ENCODE measurements at places on chromosomes 16 and 17. TPM values are rescaled to one million over a fixed set of nuclear protein-coding genes. Genes with fewer than 3 reads are reported as not detected.

Gene STH
- not detected for total RNA-seq

Gene EFCAB5
- not detected for total RNA-seq

Gene ALDH3A2
- 128 TPM for total RNA-seq

Gene HEATR9
- not detected for total RNA-seq

DNA sequence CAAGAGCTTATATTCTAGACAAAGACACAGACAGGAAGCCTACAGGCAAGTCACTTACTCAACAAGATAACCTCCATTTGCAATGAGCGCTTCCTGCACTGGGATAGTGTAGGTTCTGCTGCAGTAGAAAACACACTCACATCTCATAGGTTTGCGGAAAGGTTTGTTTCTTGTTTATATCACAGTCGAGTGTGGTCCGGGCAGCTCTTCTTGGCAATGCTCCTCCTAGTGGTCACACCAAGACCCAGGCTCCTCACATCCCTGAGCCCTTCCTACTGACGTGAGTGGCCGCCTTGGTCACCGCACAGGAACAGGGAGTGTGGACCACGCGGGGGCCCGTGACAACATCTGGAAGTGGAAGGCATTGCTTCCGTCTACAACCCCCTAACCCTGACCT is 48.0 kb upstream of the RBFOX3 start:
- peak; percentile 16 for DNase-seq

- no peak for DNase-seq
Observed at GRCh38 chr16:66693149-66693548, 3.4 kb downstream of the CMTM4 start.

Gene CLEC3A
- total RNA-seq, result not detected

GRCh38 chr17:12402963-12403622 is 262.6 kb upstream of the MYOCD start:
- no peak for DNase-seq

- DNase-seq, result no peak
Observed at GRCh38 chr17:80111702-80112470, 10.5 kb downstream of the GAA start.

Gene SP6
- total RNA-seq, result 0.99 TPM

DNA sequence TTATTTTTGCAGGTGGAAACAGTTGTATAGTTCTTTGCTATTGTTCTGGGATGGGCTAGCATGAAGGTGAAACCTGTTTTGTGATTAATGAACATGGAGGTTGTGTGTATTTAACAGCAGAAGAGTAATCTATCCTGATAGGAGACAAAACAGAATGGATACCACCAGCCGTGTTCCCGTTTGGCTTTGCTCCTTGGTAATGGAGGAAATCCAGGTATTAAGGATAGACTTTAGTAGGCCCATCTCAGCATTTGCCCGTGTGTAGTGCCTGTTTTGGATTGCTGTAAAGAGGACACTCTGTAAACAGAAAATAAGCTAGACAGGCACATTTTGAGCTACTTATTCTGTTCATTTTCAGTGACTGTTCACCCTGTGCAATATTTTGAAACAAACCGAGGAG is 215.1 kb downstream of the RBFOX1 start:
- DNase-seq, result no peak

GRCh38 chr16:84356591-84357116 is 11.7 kb upstream of the ATP2C2 start:
- no peak for DNase-seq

Gene GINS3
- 3.6 TPM for total RNA-seq

Gene IFI35
- total RNA-seq, result 19.5 TPM

GRCh38 chr16:53064081-53064578 is 9.3 kb downstream of the CHD9 start:
- DNase-seq, result no peak

Gene SKAP1
- 4.0 TPM for total RNA-seq

DNA sequence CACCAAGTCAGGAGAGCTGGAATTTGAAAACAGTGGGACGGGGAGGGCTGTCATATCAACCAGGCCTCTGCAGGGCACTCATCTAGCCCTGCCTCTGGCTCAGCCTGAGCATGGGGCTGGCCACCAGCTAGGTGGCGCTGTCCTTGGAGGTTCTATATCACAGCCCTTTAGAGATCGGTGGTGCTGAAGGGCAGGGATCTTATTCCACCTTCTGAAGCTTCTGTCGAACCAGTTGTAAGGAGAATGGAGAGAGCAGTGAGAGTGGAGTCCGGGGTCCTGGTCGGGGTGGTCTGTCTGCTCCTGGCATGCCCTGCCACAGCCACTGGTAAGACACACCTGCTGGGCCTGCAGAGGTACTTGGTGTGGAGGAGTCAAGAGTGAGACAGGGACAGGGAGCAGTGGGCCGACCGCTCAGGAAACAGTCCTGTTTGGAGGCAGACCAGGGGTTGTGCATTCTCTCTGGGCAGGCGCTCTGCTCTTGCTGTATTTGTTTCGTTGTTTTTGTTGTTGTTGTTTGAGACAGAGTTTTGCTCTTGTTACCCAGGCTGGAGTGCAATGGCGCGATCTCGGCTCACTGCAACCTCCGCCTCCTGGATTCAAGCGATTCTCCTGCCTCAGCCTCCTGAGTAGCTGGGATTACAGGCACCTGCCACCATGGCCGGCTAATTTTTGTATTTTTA is at the start of gene CES3:
TSS of gene CES3 (plus strand) at position 202 of the 680 bp plus-strand sequence. CDS start at position 244, 42 bp downstream.
- peak; percentile 87 for DNase-seq

DNA sequence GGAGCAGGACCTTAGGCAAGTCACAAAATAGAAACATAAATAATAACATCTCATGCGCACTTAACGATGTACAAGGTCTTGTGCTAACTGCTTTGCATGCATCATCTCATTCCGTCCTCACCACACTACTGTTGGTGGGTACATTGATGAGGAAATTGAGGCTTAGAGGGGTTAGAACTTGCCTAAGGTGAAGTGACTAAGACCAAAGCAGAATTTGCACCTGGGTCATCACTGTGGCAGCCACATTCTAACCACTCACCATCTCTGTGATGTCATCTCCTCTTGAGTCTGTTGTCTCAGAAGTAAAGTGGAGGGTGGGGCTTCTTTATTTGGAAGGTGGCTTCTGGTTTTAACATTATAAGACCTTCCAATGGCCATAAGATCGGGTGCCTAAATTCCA is 20.4 kb upstream of the TRIM25 start:
- DNase-seq, result no peak

DNA sequence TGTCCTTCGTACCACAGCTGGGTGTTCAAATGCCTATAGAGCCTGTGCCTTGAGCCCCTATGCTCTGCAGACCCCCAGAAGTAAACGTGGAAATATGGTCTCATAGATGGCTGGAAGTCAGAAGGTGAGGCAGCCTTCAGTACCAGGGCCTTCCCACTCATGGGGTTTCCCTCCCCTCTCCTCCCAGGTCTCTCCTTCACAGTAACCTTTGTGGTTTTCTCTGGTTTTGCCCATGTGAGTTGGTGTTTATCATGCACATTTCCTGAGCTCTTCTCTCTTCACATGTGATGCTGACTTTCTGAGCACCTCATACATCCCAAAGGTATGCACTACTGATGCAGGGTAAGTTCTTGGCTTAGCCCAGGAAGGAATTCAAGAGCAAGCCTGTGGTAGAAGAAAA is 35.4 kb downstream of the TMEM114 start:
- DNase-seq, result no peak

DNA sequence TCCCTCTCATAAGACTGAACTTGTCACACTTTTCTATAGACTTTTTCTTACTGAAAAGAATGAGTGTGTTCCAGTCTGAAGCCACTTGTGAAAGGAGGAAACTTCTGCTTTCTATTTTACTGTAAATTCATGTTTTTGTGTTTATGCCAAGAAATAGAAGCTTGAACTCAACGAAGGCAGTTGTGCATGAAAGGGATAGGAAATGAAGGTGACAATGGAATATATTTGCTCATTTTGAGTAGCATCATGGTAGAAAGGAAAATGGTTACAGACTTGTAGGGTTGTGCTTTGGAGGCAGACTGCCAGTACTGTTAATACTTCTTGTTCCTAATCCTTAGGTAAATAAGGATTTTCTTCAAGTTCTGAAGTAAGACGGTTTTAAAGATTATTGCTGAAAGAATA is 8.1 kb downstream of the CLTC start:
- no peak for DNase-seq

Gene KRTAP4-5
- total RNA-seq, result not detected

GRCh38 chr17:50264263-50265113 is 9.8 kb upstream of the TMEM92 start:
- DNase-seq, result no peak

Gene RDM1
- not detected for total RNA-seq

DNA sequence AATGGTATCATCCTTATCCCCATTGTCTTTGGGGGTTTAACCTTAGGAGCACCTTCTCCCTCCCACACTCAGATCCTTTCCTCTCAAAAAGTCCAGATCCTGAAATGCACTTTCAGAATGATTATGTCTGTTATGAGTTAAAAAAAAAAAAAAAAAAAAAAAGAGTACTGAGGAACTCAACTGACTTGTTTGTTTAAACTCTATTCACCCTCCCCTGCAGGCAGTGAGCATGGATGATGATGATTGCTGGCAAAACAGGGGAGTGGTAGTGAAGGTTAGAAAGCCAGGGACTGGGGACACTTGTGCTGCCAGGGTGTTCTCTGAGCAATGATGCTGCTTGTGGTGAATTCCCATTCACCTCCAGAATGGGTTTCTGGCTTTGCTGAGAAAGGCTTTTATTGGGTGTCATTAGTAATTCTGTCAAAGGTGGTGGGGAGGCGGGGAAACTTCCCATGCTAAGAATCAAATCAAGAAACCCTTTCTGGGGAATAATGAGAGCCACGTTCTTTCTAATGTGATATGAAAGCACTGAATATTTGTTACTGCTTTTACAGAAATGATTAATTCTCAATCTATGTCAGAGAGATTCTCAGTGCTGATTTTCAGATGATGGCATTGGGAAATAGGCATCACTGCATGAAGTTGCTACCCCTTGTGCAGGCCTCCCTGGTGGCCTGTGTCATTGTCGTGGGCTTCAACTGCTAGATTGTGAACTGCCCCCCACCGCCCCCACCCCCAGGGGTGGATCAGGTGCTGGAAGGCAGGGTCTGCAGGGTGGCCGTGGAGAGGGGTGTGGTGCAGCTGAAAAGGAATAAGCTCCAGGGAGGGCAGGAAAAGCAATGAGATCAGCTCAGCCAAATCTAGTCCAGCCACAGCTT is 14.1 kb downstream of the CCL4 start:
- DNase-seq, result no peak

- DNase-seq, result no peak
Observed at GRCh38 chr17:6936370-6937028, 59.4 kb upstream of the ALOX12 start.

Gene CSF3
- 0.78 TPM for total RNA-seq

Gene TEX14
- total RNA-seq, result 0.26 TPM

Gene MARCHF10
- under 0.01 TPM for total RNA-seq

GRCh38 chr16:69329369-69330285 is 761 bp downstream of the PDF start:
- peak; percentile 62 for DNase-seq

Gene GRAPL
- not detected for total RNA-seq

Gene CES4A
- total RNA-seq, result 10.9 TPM

GRCh38 chr17:81870131-81870980 is 781 bp downstream of the ARHGDIA start:
- DNase-seq, result peak; percentile 61

Gene KRTAP16-1
- not detected for total RNA-seq

GRCh38 chr17:64378890-64379354 is 11.7 kb downstream of the PECAM1 start:
- no peak for DNase-seq

GRCh38 chr16:440627-441026 is 15.2 kb downstream of the RAB11FIP3 start:
- DNase-seq, result no peak

- no peak for DNase-seq
Observed at GRCh38 chr17:68853036-68853435, 102.2 kb downstream of the ABCA8 start.

- no peak for DNase-seq
Observed at GRCh38 chr17:79907217-79907715, 68.0 kb upstream of the CBX4 start.

DNA sequence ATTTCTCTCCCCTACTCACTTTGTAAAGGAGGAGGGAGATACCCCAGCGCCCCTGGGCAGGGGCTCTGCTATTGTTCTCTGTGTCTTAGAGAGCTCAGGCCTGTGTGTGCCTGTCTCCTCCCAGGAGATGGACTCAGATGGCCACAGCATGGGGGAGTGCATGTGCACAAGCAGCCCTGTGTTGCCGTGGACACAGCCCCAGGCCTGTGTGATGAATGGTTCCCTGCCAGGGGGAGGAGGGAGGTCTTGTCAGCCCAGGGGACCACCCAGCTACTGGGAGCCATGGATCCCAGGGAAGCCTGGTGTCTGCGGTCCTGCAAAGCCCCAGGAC is 26.3 kb downstream of the GINS2 start:
- no peak for DNase-seq

- DNase-seq, result no peak
Observed at GRCh38 chr17:41254861-41255260, 323 bp upstream of the KRTAP9-9 start.

DNA sequence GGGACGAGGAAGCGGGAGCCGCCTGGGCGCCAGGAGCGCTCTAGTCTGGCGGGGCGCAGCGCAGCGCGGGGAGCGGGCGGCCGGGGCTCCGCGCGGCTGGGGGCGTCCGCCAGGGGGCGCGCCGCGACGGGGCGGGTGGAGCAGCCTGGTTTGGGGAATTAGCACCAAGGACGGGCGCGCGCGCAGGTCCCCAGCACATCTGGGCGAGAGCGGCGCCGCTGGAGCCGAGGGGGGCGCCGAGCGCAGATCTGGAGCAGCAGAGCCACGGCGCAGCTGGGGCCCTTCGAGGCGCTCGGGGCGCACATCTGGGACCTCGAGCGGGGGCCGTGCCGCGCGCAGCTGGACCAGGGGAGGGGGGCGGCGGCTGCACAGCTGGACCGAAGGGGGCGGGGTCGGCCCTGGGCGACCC is at the start of gene NXPH3:
TSS of gene NXPH3 (plus strand) at position 193 of the 409 bp plus-strand sequence. CDS start 349 bp downstream, outside the sequence.
- DNase-seq, result peak; percentile 42

Gene PSMD3
- total RNA-seq, result 39.6 TPM

Gene DOC2A
- total RNA-seq, result not detected

DNA sequence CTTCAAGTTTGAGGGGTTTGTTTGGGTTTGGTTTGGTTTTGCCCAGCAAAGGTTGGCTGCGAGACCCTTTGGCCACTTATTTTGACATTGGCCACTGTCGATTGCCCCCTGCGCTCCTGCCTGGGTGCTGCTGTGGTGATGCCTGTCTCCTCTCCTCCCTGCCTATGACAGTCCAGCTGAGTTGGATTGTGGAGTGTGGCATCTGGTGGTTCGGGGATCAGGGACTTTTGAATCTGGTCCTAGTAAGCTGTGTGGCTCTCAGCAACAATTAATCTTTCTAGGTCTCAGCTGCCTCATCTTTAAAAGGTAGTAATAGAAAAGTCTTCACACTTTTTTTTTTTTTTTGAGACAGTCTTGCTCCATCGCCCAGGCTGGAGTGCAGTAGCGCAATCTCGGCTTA is 27.1 kb downstream of the CDK5RAP3 start:
- DNase-seq, result no peak

Gene TNK1
- 12.7 TPM for total RNA-seq

Gene CRYBA1
- total RNA-seq, result not detected

Gene SEZ6
- not detected for total RNA-seq

Gene PPP1R27
- total RNA-seq, result not detected

GRCh38 chr17:82441691-82442487 is 8.7 kb downstream of the CYBC1 start:
- no peak for DNase-seq

Gene GABARAPL2
- 66.2 TPM for total RNA-seq

GRCh38 chr17:49746791-49747490 is 17.0 kb downstream of the FAM117A start:
- DNase-seq, result no peak
